Karpas-422 (cell line): ENCODE measurements at places on chromosomes 13 and 19.
A peak's percentile ranks its signal among the peaks of the same experiment; 100 is the strongest.

- H3K4me1 ChIP-seq, result peaks cover 16% of the 10 kb centered on the region
- DNase-seq, result peak; percentile 64
- no peaks in the 10 kb centered on the region for H3K27me3 ChIP-seq
- no peaks in the 10 kb centered on the region for H3K36me3 ChIP-seq
- H3K4me3 ChIP-seq, result no peak overlapping the region
Observed at GRCh38 chr19:49020342-49020741, 3.5 kb upstream of the LHB start.

DNA sequence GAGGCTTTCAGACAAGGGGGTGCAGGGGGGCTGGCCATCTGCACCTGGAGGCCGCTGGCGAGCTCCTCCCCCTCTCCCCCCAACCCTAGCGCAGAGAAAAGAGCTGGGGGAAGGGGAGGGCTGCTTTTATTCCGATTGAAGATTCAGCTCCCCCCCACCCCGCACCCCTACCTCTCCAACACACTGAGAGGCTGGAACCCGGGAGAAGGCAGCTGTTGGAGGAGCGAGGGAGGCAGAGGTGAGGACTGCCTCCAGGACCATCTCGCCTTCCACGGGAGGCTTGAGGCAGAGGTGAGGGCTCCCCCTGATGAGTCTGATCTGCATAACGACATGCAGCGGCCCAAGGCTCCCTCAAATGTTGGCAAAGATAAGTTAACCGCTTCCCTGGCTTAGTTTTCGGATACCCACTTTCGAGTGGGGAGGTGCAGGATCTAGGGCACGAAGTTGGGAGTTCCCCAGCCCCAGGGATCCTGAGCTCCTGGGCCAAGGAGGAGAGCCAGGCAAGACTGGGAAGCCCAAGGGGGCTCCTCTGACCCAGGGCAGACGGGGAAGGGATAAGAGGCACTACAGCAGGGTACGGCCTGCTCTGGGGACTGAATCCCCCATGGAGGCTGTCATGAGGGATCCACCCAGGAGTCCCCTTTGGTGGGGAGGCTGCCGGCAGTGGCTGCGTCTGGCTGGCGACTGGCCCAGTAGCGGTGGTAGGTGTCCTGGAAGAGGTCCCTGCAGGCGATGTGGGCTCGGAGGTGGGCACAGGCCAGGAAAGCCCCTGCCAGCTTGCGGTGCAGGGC is 1.2 kb upstream of the NUMBL start:
- peak overlapping the region; percentile 88 for H3K27ac ChIP-seq
- no peaks in the 10 kb centered on the region for H3K27me3 ChIP-seq
- DNase-seq, result peak; percentile 55
- H3K4me1 ChIP-seq, result peaks cover 45% of the 10 kb centered on the region
- H3K36me3 ChIP-seq, result peaks cover 5% of the 10 kb centered on the region
- peak overlapping the region; percentile 97 for H3K4me3 ChIP-seq

- H3K27me3 ChIP-seq, result no peaks in the 10 kb centered on the region
- H3K4me1 ChIP-seq, result no peaks in the 10 kb centered on the region
- no peak overlapping the region for H3K27ac ChIP-seq
Observed at GRCh38 chr13:37596805-37597204, 1.8 kb downstream of the POSTN start.

DNA sequence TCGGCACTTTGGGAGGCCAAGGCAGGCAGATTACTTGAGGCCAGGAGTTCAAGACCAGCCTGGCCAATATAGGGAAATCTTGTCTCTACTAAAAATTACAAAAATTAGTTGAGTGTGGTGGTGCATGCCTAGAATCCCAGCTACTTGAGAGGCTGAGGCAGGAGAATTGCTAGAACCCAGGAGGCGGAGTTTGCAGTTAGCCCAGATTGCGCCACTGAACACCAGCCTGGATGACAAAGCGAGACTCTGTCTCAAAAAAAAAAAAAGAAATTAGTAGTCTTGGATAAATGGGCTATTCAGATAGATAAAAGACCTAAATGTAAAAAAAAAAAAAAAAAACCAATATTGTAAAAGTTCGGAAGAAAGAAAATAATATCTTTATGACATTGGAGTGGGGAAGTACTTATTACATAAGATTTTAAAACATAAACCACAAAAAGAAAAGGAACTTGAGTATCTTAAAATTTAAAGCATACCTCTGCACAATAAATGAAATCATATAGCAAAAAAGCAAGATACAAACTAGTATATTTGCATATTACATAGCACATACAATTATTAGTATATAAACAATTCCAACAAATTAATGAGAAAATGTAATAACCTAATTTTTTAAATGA is 26.7 kb upstream of the RNASEH2B start:
- no peak for DNase-seq
- H3K4me3 ChIP-seq, result no peak overlapping the region
- H3K27ac ChIP-seq, result no peak overlapping the region
- no peaks in the 10 kb centered on the region for H3K4me1 ChIP-seq

GRCh38 chr19:56633021-56633420 is 9.9 kb upstream of the SMIM17 start:
- no peaks in the 10 kb centered on the region for H3K27me3 ChIP-seq
- H3K4me1 ChIP-seq, result no peaks in the 10 kb centered on the region
- no peak overlapping the region for H3K4me3 ChIP-seq
- no peaks in the 10 kb centered on the region for H3K36me3 ChIP-seq

- H3K36me3 ChIP-seq, result no peaks in the 10 kb centered on the region
- DNase-seq, result no peak
- no peak overlapping the region for H3K27ac ChIP-seq
- no peak overlapping the region for H3K4me3 ChIP-seq
- H3K27me3 ChIP-seq, result no peaks in the 10 kb centered on the region
Observed at GRCh38 chr13:44088411-44088810, 208.7 kb downstream of the LACC1 start.

GRCh38 chr13:50384724-50385123 is 369.5 kb downstream of the KCNRG start:
- H3K27me3 ChIP-seq, result no peaks in the 10 kb centered on the region
- no peak overlapping the region for H3K27ac ChIP-seq
- peaks cover 7% of the 10 kb centered on the region; the same call in 1 of the 2 replicates for H3K36me3 ChIP-seq
- no peak for DNase-seq

DNA sequence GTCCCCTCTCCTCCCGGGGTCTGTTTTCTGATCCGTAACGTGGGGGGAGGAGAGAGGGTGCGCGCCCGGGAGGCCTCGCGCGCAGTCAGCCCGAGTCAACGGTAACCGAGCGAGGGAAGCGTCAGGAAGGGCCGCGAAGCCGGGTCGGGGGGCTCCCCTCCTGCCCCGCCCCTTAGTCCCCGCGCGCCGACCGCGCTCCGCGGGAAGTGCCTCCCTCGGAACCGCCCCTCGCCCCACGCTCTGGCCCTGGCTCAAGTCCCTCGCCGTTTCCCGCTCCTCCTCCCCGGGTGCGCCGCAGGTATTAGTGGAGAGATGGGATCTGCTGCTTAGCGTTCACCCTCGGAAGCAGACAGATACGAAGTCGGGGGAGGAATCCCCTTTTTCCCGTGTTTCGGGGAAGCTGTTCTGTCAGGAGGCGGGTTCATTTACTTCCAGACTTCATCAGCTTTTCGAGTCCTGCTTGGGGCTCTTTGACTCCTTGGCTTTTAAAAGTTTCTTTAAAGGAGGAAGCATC is 770 bp downstream of the HNRNPM start:
- peaks cover 30% of the 10 kb centered on the region for H3K4me1 ChIP-seq
- peaks cover 15% of the 10 kb centered on the region for H3K36me3 ChIP-seq
- peak overlapping the region; percentile 97 for H3K4me3 ChIP-seq
- peak; percentile 82 for DNase-seq
